ENCODE measurements at places on chromosomes 4 and X.

- DNase-seq = no peak
These were observed 19.2 kb upstream of the XG start for GRCh38 chrX:2732649-2733048.

DNA sequence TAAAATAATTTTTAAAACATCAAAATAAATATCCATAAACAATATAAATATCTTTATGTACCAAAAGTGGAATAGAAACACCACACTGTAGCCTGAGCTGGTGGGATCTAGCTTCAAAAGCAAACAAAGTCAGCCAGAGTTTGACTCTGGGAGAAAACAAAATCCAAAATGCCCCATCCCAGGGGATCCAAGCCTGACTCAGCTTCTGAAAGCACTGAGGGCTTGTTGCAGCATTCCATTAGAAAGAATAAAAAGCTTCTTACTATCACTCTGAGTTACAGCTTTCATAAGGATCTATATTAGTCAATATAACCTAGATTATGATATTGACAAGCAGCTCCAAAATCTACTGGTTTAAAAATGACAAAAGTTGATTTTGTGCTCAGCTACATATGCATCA, 149.7 kb upstream of the ANKRD50 start:
- no peak for DNase-seq

- no peak for DNase-seq
These were observed 52.9 kb downstream of the MAP7D2 start for GRCh38 chrX:20063716-20064351.

- DNase-seq = no peak
These were observed 25.3 kb downstream of the ARHGAP24 start for GRCh38 chr4:85500110-85500867.

- no peak for DNase-seq
These were observed 389.9 kb downstream of the TEX13C start for GRCh38 chrX:125709532-125709931.

- DNase-seq = no peak
These were observed 26.8 kb upstream of the SOD3 start for GRCh38 chr4:24768604-24769003.

DNA sequence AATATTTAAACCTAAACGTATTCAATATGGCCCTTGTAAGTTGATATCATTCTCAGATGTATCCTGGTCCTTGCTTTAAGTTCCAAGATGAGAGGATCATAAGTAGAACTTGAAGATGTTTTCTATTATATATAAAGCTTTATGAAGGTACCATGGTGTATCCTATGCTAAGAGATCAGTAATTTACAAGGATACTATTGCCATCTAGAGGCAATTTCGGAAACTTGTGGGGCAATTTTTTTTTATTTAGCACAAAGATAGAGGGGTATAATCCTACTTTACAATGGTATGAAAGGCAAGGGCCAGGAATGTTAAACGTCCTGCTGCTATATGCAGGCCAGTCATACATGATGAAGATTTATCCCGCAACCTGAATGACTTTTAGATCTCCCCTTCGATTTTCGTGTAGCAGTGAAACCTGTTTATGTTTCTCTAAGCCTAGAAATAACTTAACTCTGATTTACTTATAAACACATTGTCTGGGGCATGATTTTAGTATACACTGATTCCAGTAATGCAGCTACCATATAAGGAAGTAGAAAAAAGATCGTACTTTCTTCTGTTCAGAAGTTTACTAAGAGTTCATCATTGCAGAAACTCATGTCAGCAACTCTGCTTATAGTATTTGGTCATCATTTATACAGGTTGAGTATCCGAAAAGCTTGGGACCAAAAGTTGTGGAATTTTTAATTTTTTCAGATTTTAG, 2.6 kb downstream of the SLC25A31 start:
- DNase-seq = no peak

DNA sequence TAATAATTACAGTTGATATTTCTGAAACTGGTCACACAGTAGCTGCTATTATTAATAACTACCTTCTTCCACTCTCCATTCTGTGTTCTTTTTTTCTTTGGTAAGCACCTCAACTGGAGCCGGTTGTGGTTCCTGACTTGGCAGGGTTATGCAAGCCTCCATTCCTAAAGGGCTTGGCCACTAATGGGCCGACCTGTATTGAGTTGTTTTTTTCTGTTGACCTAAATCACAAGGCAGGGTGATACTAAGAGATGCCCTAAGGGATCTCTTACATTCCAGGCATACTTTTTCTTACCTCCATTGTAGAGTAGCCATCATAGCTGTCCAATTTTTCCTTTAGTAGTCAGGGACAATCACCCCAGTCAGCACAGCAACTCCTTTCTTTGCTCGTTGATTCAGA, 1295.8 kb upstream of the ADGRL3 start:
- DNase-seq = no peak

DNA sequence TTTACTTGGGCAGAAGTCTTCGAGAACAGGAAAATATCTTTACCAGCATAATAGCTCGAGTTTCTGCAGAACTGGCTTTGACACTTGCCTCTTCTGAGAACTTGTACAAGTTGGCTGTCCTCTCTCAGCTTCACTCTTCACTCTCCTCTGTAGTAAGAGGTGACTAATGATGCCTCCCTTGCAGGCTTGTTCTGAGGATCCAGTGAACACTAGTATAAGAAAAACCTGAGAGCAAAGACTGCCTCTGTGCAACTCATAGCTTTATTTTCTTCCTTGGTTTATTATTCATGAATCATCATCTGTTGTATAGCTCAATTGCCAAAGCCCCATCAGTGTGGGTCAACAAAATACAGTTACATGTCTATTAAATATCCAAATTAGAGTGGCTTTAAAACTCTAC, 266.7 kb upstream of the CLNK start:
- DNase-seq = no peak

GRCh38 chrX:84186603-84187532, 1.1 kb downstream of the RPS6KA6 start:
- no peak for DNase-seq

DNA sequence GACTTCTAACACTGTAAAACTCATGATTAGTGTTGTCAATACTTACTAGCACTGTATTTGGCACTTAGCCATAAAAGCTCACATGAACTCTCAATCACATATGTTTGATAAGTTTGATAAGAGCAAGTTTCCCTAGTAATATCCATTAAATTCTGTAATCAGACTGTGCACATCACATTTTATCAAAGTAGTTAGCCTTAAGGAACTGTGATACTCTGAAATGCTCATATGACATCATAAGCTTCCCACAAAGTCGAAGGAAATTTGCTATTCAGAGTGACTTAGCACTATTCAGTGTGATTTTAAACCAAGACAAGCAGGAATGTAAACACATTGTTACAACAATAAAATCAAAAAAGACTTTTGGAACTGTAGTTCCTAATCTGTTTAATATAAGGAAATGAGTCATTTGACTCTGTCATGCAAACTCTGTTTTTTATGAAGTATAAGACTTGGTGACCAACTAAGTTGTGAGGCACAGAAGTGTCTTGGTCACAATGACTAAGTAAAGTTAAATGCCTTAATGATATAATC, 6.7 kb downstream of the SLC7A11 start:
- no peak for DNase-seq

- DNase-seq = no peak
These were observed 18.0 kb upstream of the SH3TC1 start for GRCh38 chr4:8181119-8181518.

DNA sequence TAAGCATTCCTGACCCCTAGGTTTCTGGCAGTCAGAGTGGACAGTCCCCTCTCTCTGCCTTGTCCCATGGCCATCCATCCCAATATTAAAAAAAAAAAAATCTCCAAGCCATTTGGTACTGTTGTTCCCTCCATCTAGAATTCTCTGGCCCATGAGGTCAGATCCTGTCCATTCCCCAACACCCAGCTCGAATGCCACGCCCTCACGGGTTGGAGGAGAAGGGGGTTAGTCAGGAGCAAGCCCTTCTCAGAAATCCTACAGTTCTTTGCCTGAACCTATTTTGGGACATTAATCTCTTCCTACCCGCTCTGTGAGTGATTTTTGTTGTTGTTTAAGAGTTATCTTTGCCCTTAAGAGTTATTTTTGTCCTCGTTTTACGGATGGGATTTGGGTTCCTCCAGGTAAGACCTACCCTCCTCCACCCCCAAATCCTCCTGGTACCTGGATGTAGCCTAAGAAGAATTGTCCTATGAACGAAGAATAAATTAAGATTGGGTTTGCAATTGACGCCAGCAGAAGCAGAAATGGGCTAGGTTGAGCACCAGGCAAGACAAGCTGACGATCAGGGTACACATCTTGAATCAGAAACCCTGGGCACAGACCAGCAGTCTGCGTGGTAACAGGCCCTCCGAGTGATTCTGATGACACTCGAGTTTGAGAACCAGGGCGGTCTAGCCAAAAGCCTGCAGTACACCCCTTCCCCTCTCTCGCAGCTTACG, 977 bp downstream of the RNF175 start:
- DNase-seq = no peak

GRCh38 chrX:136262243-136262642, 11.0 kb upstream of the MAP7D3 start:
- no peak for DNase-seq

- DNase-seq = no peak
These were observed 25.6 kb upstream of the TCEANC start for GRCh38 chrX:13627306-13627705.

Data from stimulated activated CD8-positive, alpha-beta memory T cell treated with anti-CD3 and anti-CD28 coated beads, Interleukin-7, amount 100 ng/mL, for 1 hour (primary cell).